Astrocyte (in vitro differentiated cells and primary cell): ENCODE measurements at places on chromosomes 12 and 14.
A peak's percentile ranks its signal among the peaks of the same experiment; 100 is the strongest.

GRCh38 chr14:29548948-29549370, 378.7 kb downstream of the PRKD1 start:
- DNase-seq = peak; percentile 50

DNA sequence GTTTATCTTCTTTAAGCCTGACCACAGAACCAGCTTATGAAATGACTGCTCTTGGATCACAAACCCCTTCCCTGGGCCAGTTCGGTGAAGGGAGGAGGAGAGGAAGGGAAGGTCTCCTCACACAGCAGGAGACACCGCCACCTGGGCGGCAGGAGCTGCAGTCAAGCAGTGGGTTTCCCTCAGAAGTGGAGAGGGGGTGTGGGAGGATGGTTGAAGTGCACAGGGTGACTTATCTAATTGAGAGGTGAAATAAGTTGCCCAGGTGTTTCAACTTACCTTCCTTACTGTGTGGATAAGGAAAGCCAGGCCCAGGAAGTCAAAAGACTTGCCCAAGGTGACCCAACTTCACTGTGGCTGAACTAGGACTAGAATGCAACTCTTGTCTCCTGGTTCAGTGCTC, 106.8 kb downstream of the EGLN3 start:
- no peak for DNase-seq

DNA sequence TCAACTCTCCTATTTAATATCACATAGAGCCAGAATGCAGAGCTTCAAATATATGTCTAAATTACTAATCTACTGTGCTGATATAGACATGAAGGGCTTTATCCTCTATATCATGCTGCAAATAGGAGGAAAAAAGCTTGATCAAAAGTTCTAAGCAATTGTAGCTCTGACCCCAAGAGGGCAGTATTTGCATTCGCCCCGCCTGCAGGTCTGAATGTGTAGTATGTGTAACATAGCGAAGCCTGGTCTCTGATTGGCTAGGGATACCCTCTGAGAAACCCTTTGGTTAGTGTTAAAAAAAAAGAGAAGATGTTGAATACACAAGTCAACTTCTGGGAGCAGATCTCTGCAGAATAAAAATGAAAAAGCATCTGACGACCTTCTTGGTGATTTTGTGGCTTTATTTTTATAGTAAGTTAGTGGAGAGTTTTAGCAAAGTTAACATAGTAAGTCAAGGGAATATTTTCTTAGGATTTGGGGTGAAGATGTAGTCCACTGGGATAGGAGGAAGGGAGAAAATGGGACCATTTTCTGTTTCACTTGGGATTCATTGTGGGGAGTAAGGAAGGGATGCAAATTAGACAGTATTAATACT, 151.6 kb upstream of the OR4E1 start:
- no peak for DNase-seq

DNA sequence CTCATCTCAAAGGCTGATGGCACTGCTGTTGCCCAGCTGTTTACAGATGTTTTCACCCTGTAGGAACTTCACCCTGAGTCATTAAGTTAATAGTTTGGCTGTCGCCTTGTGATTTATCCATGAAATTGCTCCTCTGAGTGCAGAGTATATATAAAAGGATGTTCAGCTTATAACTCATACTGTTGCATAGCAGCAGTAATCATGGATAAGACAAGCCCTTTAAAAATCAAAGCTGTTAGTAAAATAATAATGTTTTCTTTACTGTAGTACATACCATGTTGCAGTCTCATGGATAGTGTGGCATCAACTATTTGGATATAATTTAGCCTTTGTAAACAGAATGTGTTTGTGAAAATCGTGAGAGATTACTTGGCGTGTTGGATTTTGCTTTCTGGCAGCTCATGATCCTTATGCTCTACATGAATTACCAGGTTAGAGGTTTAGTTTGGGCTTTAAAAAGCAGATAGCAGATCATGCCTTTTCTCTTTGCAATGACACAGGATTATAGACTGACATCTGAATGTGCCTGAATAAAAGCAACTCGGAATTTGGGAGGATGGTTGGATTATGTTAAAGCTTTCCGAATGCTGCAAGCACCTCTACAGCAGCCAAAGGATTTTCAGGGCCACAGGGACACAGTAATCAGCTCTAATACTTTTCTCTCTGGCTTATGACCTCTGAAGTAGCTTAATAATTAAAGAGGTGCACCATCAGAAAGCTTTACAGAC, 279.7 kb upstream of the ATP2B1 start:
- DNase-seq = no peak

DNA sequence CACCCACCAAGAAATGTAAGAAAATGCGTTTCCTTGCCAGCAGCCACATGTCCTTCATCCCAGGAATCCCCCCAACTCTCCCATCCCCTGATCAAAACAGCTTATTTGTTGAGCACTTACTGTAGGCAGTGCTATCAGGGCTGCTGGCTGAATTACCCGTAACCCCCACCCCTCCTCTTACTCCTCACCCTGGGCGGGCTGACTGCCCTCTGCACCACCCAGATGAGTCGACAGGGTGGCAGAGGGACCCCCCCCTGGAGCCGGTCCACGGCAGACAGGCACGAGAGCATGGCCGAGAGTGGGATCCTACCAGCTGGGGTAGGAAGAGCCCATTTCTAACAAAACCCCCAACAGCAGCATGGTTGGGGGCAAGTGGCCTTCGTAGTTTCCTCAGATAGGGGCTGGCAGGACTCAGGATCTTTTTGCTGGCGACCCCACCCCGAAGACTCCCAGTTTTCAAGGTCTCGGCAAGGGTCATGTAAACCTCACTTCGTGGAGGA, 1.1 kb upstream of the RHOF start:
- no peak for DNase-seq

- peak; percentile 53 for DNase-seq
Measured at GRCh38 chr12:71958056-71958455, 19.4 kb downstream of the TPH2 start.

- DNase-seq = no peak
Measured at GRCh38 chr14:99512110-99512449, 30.9 kb downstream of the CCNK start.

GRCh38 chr14:85002846-85003245, 527.1 kb upstream of the FLRT2 start:
- DNase-seq = no peak

GRCh38 chr12:114954511-114955055, 270.6 kb upstream of the TBX3 start:
- DNase-seq = no peak

DNA sequence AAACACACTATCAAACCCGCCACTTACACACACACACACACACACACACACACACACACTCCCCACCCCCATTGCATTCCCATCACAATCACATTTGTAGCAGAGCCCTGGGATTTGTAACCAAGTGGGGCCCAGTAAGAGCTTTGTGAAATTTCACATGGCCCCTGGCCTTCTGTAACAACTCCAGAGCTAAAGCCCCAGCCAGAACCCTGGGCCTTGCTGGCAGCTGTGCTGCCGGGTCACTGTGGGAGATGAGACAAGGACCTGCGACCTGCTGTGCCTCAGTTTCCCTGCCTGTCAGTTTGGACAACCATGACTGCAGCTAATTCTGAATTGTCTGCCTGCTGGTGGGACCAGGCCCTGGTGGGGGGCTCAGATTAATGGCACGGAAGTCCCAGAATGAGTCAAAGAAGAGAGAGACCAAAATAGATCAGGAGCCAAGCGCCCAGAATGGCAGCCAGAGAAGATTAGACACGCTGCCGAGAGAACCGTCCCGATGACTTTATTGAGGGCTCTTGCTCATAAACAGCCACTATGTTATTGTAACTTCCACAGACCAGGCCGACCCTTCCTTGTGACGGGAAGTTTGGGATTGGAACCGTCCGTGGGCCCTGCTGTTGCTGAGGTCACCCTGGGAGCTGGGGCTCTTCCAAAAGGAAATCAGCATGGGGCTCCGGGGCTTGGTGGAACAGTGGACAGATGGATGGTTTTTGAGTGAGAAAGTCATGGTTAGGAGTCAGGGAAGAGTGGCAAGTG, 123.1 kb downstream of the ZFP36L1 start:
- no peak for DNase-seq
